Inflammatory macrophage treated with lipopolysaccharide for 1 hour (primary cell): ENCODE measurements at places on chromosomes 13 and 19.

DNA sequence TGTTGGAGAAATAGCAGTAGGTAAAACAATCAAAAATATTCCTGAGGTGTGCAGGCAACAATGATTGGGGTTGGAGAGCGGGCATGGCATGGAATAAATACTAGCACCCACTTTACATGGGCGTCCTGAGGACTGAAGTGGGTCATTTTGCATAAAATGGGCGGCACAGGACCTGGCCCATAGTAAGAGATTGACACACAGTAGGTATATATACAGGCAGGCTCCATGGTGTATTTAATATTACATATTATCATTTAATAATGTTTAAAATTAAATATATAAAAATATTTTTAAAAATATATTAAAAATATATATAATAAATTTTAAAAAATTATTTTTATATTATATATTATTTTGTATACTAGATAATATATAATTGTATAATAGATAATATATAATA, 48.3 kb downstream of the CRYL1 start:
- DNase-seq, result no peak

- DNase-seq, result no peak
Observed at GRCh38 chr19:17125062-17125727, 49.6 kb downstream of the MYO9B start.

GRCh38 chr19:43595605-43595998, 332 bp downstream of the IRGQ start:
- DNase-seq, result no peak

DNA sequence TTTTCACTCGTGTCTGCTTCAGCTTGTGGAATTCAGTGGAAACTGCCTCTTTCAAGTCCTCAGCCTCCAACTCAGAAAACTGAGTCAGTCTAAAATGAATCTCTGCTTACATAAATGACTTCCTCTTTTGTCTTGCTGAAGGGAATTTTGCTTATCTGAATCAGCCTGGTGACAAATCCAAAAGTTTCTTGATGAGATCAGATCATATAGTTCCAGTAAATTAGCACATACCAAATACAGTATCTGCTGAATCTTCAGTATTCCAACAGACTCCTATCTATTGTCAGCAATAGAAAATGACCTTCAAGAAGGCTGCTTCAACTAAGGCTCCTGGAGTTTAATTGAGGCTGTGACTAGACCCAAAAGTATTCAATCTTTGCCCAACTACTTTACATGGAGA, 290.0 kb downstream of the MZT1 start:
- peak; percentile 83 for DNase-seq
